Suppressor macrophage treated with lipopolysaccharide for 4 hours (primary cell): ENCODE measurements at places on chromosomes 5 and 9.

GRCh38 chr5:134851307-134851923 lies 5.6 kb downstream of the C5orf24 start:
- DNase-seq = peak; percentile 35

- DNase-seq = no peak
These were observed 13.9 kb upstream of the BTNL3 start for GRCh38 chr5:180974612-180975315.

DNA sequence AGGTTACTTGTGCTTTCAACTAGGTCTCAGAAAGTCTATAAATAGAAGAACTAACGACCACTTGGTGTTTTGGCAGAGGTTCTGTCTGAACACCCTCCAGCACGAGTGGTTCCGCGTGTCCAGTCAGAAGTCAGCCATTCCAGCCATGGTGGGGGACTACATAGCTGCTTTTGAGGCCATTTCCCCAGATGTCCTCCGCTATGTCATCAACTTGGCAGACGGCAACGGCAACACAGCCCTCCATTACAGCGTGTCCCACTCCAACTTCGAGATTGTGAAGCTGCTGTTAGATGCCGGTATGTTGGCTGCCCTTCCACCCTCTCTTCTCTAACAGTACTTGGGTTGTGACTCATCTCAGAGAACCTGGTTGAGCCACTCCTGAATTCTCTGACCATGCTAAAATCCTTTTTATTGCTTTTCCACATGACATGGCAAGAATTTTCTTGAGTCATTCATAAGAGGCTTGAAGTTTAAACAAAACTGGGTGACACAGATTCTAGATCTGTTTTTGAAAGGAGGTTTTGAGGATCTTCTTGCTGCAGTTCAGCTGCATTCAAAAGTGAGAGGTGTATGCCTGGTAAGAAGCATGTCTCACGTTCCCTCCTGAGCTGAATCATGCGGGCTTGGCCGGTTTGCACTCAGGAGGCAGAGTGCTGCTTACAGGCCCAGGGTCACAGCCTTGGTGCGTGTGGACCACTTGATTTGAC lies 103.1 kb upstream of the DMRT1 start:
- DNase-seq = no peak

GRCh38 chr5:82347201-82347865 lies 69.2 kb upstream of the RPS23 start:
- DNase-seq = no peak

DNA sequence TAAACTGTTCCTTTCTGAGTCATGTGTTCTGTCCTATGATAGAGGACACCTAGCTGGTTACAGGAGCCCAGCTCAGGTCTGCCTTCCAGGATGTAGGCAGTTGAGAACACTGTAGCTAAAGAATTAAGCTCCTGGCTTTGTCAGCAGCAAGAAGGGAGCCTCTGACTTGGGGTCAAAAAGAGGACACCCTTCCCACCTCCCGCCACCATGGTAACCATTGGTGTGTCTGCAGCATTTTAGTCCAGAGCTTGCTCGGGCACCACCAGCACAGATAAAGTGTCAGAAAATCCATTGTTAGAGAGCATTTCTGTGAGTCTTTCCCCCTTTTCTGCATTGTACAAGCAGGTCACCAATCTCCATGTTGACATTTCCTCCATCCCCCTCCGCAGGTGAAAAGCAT lies 181.7 kb downstream of the DOCK8 start:
- DNase-seq = no peak

- no peak for DNase-seq
These were observed 564.0 kb upstream of the KLF4 start for GRCh38 chr9:108053555-108054061.

DNA sequence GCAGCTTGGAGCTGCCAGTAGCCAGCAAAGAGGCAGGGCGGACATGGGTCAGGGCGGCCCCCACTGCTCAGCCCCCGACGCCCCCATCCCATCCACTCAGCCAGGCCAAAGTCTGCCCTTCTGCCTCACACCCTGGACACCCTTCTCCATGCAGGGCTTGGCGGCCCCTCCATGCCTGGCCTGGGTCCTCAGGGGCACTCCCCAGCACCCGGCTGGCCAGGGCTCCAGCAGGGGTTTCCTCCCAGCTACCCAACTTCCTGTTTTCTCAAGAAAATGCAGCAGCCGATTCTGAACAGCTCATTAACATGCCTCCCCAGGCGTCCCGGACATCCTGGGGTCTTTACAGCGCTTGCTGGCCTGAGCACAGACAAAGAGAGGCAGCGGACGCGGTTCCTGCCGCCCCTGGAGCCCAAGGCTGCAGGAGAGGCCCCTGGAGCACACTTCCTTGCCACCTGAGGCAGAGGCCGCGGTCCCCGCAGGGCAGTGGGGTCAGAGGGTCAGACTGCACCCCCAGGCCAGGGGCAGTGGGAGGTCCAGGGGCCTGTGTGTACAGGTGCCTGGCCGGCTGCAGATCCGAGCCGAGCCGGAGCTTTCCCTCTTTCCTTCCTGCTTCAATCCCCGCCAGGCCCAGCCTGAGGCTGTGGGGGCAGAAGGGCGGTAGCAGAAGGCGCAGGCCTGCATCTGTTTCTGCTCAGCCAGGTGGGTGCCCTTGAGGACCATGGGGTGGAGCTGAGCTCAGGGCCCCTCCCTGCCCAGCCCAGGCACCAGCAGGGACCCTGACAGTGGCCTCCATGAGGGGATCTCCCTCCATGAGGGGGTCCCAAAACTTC lies 18.7 kb upstream of the NRARP start:
- peak; percentile 54 for DNase-seq

GRCh38 chr9:116924462-116925110 lies 237.5 kb downstream of the TRIM32 start:
- no peak for DNase-seq

GRCh38 chr9:99464568-99464967 lies 242.5 kb downstream of the SEC61B start:
- DNase-seq = no peak

DNA sequence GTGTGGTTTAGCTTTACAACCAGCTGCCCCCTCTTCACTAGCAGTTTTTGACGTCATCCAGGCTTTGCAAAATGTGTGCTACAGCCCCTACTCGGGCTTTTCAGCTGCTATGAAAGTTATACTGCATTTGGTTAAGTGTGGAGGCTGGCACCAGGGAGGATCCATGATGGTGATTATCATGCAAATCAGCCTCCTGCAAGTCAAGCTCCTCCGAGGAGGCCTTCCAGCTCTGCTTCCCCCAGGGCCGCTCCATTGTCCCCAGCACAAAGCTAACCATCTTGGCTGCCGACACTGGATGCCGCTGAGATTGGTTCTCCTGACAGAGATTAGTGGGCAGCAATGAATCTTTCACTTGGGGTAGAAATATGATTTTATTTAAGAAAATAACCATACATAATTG lies 159.6 kb downstream of the NR2F1-AS1 start:
- DNase-seq = no peak

DNA sequence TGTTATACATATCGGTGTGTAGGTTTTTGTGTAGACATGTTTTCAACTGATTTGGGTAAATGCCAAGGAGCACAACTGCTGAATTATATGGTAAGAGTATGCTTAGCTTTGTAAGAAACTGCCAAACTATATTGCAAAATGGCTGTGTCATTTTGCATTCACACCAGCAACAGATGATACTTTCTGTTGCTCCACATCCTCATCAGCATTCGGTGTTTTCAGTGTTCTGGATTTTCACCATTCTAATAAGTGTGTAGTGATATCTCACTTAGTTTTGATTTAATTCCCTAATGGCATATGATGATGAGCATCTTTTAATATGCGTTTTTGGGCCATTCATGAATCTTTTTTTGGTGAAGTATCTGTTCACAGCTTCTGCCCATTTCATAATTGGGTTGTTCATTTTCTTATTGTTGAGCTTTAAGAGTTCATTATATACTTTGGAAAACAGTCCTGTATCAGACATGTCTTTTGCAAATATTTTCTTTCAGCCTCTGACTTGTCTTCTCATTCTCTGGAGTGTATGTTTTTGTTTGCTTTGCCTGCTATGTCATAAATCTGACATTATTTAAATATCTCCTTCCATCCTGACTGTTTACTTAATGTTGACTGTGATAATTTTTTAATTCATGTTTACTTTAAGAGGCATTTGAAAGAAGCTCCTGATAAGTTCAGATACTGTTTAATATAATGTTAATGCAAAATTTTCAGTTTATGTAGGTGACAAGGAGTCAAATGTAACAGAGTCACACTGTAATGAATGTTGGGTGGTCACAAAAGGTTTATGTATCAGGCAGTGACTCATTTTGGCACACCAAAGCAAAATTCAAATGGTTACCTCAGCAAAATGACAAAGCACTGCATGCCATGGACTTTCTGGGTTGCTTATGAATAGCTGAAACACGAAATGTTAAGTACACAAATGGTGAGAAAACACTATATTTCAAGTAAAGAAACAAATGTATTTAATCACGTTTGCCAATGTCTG lies 181.1 kb upstream of the DAB2 start:
- DNase-seq = no peak
